ENCODE measurements at places on chromosomes 1 and 21.

GRCh38 chr21:45282283-45283034 is 5.2 kb downstream of the POFUT2 start:
- peak; percentile 59 for DNase-seq

DNA sequence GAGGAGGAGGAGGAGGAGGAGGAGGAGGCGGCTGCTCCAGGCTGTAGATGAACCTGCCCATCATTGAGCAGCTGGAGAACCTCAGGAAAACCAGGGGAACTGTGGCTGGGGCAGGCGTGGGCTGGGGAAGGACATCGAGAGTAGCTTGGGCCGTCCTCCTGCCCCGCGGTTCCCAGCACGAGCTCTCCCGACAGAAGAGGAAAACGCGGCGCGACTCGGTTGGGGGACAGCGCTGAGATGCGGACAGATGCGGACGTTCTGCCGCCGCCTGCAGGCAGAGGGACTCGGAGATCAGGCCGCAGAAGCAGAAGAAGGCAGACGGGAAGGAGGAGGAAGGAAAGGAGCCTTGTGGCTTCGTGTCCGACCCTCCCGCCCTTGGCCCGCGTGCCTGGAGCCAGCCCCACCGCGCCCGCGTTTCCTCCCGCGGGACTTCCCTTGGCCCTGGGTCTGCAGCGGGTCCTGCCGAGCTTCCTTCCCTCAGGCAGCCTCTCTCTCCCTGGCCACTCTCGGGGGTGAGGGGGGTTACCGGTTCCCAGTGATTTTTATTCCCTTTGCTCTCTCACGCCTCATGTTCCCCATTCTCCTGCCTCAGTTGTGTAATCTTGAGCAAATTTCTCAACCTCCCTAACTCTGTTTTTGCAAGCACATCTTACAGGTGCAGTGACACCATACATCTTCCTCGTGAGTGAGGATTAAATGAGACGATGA is 1.7 kb upstream of the TNFRSF9 start:
- DNase-seq: peak; percentile 91

- no peak for DNase-seq
Measured at GRCh38 chr1:20410503-20410902, 75.5 kb downstream of the CAMK2N1 start.

DNA sequence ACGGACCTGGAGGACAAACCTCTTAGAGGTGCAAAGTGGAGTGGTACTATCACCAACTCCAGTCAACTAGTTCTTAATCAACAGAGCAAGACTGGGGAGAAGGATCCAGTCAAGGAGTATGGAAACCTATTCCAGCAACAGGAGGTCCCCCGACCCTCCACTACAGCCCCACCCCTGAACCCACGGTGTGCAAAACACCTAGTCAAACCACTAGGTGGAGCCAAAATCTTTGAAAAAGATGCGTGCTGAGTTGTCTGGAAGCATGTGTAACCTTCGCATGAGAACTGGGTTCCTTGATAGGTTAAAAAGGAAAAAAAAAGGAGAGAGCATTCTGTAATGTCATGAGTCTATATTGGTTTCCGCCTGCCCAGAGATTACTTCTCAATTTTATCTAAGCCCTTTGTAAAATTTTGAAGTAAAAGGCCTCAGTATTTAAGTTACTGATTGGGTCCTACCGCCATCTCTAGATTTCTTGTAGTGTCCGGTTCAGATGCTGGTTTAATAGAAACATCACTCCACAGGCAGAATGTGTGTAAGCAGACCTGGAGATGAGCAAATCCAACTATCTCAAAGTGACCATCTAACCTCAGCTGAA is 81.9 kb upstream of the HAO2 start:
- DNase-seq: no peak

- DNase-seq: peak; percentile 56
Measured at GRCh38 chr21:45278156-45278911, 9.4 kb downstream of the POFUT2 start.

DNA sequence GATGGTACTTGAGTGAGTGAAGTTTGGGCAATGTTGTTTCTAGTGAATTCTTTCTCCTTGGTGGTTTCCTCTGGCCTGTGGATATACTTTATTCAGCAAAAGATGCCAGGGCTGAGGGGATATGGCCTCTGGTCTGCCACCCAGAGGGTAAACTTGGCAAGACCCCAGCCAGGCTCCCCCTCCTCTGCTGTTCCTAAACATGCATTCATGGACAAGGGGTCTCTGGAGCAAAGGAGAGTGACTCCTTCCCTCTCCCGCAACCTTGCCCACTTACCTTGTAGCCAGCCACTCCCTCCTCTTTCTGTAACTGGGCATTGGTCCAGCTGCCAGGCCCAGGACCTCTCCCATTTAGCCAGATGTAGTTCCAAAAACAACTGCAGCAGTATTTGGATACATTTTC is 43.8 kb downstream of the RUNX3 start:
- DNase-seq: peak; percentile 28

DNA sequence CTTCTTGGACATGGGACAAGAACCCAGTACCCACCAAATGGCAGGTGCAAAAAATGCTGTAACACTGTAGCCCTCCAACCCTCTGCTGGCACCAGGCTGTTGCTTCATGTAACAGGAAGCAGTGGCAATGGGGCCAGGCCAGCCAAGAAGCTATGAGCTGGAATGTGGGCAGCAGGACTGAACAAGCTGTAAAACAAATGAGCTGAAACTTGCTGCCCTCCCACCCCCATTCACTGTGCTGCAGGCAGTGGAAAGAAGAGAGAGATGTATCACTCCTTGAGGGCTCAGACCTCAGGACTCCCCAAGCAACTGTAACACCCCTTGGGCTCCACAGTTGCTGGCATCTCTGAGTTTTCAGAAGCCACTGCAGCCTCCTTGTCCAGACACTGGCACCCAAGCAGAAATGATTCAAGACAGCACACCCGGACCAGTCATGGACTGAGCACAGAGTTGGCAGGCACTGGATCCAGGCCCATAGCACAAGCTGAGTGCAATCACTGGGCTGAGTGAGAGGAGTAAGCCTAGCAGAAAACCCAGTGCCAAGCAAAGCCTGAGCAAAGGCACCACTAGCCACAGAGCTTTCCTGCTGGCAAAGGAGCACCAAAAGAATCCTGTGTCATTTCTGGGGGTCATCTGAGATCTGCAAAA is 321.4 kb upstream of the CXADR start:
- no peak for DNase-seq

All from posterior vena cava (tissue), 2 donors.